Activated naive CD4-positive, alpha-beta T cell treated with Interleukin-2 at 50 U/mL for 16 hours (primary cell): ENCODE measurements at places on chromosomes 2 and 18.

GRCh38 chr2:48165070-48165753 lies 258.9 kb upstream of the FBXO11 start:
- no peak for DNase-seq

GRCh38 chr2:43798300-43798699 lies 24.5 kb downstream of the DYNC2LI1 start:
- DNase-seq, result no peak

DNA sequence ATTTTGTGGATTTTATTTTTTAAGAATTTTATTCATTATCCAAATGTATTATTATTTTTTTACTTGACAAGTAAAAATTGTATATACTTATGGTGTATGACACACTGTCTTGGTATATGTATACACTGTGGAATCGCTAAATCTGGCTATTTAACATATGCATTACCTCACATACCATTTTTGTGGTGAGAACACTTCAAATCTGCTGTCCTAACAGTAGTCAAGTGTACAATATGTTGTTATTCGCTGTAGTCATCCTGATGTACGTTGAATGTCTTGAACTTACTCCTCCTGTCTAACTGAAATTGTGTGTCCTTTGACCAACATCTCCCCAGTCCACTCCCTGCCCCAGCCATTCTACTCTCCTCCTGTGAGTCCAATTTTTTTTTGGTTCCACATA lies 153.2 kb upstream of the PTPRM start:
- no peak for DNase-seq

DNA sequence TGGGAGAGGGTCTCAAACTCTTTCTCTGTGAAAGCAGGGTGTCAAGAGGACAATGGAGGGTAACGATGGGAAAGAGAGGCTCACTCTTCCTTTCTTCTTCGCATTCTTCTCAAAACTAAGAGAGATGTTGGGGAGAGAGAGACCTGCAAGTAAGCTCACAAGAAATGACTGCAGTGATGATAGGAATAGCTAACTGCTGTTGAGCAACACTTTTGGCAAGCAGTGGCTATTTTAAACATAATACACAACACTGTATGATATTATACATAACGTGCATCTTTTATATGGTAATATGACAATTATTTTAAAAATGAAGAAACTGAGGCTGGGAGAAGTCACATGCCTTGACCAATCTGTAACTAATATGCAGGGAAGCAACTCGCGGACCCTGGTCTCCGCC lies 247.5 kb downstream of the CMPK2 start:
- no peak for DNase-seq

GRCh38 chr18:12765126-12765525 lies 62.3 kb downstream of the PSMG2 start:
- DNase-seq, result no peak

GRCh38 chr2:38074764-38075506 lies 1.0 kb downstream of the CYP1B1 start:
- no peak for DNase-seq

DNA sequence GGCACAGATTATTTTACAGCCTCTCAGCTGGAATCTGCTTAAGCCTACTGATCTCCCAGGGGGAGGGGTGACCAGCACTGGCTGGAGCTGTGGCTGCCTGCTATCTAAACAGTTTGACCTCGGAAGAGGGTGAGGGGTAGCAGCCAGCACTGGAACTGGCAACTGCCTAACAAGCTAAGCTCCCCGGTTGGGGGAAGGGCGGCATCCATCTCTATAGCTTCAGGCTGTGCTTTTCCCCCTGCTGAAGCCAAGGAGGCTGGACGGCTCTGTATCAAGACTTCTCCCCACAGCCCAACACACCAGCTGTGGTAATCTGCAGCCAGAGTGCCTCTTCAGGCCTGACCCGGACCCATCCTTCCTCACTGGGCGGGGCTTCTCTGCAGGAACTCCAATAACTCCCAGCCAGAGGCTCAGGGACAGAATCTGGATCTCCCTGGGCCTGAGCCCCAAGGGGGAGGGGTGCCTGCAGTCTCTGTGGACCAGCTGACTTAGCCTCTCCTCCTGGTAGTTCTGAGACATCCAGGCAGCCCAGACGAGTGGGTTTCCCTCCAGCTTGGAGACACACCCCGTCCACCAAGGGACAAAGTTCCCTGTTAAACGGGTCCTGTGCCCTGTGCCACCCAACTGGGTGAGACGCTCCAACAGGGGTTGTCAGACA lies 560.2 kb downstream of the LRP1B start:
- DNase-seq, result no peak

GRCh38 chr2:124426625-124427024 lies 401.5 kb downstream of the CNTNAP5 start:
- no peak for DNase-seq

DNA sequence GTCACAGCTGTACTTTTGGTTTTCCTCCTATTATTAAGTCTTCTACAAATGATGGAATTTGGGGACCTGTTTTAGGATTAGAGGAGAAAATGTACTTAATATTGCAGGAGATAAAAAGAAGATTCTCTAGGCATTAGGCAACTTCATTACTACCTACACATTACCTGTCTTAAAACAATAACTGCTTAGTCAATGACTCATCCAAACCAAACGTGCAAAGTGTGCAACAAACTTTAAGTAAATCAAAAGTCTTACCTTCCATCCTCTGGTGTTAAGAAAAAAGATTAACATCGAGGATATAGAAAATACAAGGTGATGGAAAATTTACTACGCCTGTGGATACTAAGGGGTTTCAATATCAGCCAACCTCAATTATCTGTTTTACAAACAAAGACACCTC lies 285.3 kb upstream of the KYNU start:
- DNase-seq, result no peak
